ENCODE measurements at places on chromosomes 12 and 14.

GRCh38 chr12:18798535-18799361 lies 60.8 kb downstream of the CAPZA3 start:
- no peak for DNase-seq

- no peak for DNase-seq
These were observed 88.4 kb downstream of the BORCS5 start for GRCh38 chr12:12445165-12445881.

- no peak for DNase-seq
These were observed 69.7 kb downstream of the CIT start for GRCh38 chr12:119807380-119807779.

GRCh38 chr12:31300341-31300740 lies 25.6 kb downstream of the SINHCAF start:
- no peak for DNase-seq

GRCh38 chr12:24719293-24719721 lies 229.6 kb downstream of the BCAT1 start:
- DNase-seq, result no peak

GRCh38 chr14:71688576-71688975 lies 243.7 kb upstream of the RGS6 start:
- no peak for DNase-seq

GRCh38 chr14:66017927-66018326 lies 468.2 kb upstream of the CCDC196 start:
- no peak for DNase-seq

DNA sequence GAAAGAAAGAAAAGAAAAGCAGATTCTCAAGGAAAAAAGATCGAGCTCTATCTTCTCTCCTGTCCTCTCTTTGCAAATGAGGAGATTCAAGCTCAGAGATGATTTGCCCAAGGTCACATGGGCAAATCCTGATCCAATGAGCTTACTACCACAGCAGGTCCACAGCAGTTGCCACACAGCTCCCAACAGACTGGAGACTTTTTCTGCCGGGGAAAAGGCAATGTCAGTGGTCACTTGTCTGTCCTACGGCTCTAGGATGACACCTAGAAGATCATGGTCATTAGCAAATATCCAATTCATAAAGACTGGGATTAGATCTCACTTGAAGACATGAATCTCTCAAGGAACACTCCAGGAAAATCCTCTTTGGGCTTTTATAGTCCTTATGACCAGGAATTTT lies 58.8 kb downstream of the TTC7B start:
- DNase-seq, result no peak

- DNase-seq, result no peak
These were observed 411.2 kb downstream of the AEBP2 start for GRCh38 chr12:19850346-19851065.

DNA sequence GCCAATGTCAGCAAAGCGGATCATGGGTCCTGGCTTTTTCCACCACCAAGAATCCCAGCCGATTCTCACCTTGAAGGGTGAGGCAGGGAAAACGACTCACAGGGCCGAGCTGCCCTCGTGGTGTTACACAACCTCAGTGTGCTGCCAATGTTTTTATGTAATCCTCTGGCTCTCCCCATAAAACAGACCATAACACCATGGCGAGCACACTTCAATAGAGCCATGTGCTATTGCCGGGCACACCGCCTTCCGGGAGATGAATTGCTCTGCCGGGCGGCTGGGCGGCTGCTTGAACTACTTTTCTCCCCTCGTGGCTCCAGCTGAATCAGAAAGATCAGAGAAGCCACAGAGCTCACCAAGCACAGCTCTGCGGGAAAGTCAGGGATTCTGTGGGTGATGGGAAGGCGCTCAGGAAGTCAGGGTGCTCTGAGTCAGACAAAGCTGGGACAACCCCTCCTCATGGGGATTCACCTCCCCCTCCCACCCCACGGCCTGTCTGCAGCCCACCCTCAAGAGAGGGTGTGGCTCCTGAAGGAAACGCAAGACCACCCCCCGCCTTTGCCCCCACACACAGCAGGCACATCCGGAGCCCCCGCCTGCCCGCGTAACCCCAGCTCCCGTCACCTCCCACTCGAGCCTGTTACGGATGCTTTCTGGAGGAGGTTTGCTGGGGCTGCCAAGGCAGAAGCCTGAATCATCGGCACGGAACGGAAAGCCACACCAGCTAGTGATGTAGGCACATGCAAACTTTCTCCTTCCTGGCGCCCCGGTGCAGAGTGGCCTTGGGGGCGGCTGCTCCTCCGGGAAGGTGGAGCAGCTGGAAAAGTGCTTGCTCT lies 1.8 kb downstream of the GALNT9 start:
- DNase-seq, result no peak

- no peak for DNase-seq
These were observed 55.2 kb upstream of the CDKL1 start for GRCh38 chr14:50451854-50452253.

- DNase-seq, result no peak
These were observed 63.8 kb downstream of the ABCC9 start for GRCh38 chr12:21877293-21877982.

DNA sequence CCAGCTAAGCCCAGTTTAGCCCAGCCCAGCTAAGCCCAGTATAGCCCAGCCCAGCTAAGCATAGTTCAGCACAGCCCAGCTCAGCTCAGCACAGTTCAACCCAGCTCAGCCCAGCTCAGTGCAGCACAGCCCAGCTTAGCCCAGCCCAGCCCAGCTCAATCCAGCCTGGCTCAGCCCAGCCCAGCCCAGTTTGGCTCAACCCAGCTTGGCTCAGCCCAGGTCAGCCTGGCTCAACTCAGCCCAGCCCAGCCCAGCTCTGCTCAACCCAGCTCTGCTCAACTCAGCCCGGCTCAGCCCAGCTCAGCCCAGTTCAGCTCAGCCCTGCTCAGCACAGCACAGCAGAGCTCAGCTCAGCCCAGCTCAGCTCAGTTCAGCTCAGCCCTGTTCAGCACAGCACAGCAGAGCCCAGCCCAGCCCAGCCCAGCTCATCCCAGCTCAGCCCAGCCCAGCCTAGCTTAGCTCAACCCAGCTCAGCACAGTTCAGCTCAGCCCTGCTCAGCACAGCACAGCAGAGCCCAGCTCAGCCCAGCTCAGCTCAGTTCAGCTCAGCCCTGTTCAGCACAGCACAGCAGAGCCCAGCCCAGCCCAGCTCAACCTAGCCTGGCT lies 330.9 kb downstream of the TMEM121 start:
- no peak for DNase-seq

GRCh38 chr12:41287500-41288141 lies 99.5 kb downstream of the PDZRN4 start:
- DNase-seq, result no peak

DNA sequence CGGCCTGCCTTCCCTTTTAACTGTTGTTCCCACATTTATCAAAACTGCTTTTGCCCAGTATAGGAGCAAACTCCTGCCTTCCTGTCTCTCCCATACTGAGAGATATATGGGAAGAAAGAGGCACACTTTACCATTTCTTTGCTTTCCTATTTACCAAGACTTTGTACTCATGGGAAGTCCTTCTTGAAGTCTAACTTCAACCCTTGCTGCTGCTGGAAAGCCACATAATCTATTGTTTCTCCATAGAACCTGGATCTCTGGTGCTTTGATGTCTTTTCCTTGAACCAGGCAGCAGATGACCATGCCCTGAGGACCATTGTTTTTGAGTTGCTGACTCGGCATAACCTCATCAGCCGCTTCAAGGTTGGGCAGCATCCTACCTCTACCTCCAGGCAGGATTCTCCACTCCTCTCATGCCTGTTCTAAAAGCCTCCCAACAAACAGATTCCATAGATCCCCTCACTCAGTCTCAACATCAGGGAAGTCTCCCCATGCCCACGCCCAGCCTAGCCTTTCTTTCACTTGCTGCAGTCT lies 18.4 kb downstream of the PPP1R1A start:
- no peak for DNase-seq

GRCh38 chr14:97564334-97564733 lies 767.2 kb downstream of the VRK1 start:
- DNase-seq, result no peak

- DNase-seq, result peak; percentile 53
These were observed 575 bp downstream of the NAA30 start for GRCh38 chr14:57390806-57391516.

DNA sequence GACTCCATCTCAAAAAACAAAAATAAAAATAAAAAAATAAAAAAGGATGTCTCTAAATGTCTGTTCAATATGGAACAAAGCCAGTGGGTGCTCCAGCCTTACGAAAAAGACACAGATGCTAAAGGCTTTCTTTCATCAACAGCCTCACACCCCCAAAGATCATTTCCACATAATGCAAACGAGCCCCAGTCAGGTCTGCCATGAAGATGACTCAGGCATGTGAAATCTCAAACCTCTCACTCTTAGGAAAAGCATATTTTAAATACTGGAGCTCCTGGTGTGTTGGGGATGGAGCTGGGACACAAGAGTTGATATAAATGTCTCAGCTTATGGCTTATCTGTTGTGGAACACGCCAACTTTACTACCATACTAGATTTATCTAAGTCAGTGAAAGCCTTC lies 49.9 kb upstream of the PLXNC1 start:
- DNase-seq, result no peak

GRCh38 chr14:95213774-95214173 lies 56.4 kb upstream of the DICER1 start:
- no peak for DNase-seq

- DNase-seq, result no peak
These were observed 219.4 kb downstream of the CNTN1 start for GRCh38 chr12:40911676-40912075.

- no peak for DNase-seq
These were observed 29.7 kb downstream of the LGR5 start for GRCh38 chr12:71469258-71469750.

GRCh38 chr12:119700078-119700477 lies 32.1 kb downstream of the PRKAB1 start:
- no peak for DNase-seq

- DNase-seq, result no peak
These were observed 383.5 kb downstream of the ZFP36L1 start for GRCh38 chr14:68409387-68409786.

DNA sequence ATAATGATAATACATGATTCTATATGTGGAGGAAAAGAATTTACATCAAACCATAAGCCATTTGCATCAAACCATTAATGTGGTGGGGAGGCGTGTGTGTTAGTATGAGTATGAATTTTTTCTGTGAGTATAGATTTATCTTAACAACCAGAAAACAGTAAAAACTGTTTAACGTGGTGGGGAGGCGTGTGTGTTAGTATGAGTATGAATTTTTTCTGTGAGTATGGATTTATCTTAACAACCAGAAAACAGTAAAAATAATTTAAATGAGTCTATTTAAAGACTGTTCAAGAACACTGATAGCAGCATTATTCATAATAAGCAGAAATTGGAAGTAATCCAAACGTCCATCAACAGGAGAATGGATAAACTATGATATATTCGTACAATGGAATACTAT lies 9.1 kb upstream of the MSI1 start:
- DNase-seq, result no peak

GRCh38 chr12:95648990-95649791 lies 97.9 kb upstream of the USP44 start:
- no peak for DNase-seq

DNA sequence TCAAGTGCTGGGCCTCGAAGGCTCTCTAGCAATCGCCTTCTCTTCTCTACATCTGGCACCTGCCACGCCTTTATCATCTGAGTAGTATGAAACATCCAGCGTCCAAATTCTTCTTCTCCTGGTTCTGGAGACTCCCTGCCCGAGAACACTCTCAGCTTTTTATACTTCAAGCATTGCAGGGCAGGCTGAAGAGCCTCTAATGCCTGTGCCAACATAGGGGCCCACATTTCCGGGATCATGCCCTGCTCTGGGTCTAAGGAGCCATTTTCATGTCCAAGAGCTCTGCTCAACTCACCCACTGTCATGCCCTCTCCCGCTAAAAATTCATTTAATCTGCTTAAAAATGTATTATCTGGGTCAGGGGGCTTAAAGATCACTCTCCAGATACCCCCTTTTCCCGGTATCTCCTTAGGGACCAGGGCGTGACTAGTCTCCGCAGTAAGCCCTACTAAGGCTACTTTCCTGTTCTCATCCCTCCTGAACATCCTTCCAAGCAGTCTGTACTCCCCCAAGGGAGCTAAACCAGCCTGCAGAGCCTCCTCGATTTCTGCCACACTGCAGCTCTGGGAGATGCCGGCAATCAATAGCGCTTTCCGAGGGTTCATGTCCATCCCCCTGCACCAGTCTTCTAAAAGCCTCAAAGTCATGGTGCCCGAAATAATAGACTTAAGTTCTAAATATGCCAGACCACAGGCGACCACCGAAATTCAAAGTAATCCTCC lies 940 bp downstream of the MOAP1 start:
- DNase-seq, result no peak

DNA sequence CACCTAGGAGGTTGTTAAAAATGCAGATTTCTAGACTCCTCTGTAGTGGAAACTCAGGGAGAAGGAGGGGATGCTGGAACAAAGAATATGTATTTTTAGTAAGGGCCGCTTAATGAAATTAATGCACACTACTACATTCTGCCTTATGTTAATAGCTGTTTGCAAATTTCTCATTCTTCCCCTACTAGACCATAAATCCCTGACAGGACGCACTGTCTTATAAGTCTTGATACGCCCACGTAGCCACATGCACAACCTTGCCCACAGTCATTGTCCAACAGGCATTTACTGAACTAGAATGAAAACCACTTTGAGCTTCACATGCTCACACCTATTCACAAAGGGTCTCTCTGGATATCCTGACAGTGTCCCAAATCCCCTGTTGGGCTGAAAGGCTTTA lies 10.5 kb downstream of the KRT2 start:
- no peak for DNase-seq

DNA sequence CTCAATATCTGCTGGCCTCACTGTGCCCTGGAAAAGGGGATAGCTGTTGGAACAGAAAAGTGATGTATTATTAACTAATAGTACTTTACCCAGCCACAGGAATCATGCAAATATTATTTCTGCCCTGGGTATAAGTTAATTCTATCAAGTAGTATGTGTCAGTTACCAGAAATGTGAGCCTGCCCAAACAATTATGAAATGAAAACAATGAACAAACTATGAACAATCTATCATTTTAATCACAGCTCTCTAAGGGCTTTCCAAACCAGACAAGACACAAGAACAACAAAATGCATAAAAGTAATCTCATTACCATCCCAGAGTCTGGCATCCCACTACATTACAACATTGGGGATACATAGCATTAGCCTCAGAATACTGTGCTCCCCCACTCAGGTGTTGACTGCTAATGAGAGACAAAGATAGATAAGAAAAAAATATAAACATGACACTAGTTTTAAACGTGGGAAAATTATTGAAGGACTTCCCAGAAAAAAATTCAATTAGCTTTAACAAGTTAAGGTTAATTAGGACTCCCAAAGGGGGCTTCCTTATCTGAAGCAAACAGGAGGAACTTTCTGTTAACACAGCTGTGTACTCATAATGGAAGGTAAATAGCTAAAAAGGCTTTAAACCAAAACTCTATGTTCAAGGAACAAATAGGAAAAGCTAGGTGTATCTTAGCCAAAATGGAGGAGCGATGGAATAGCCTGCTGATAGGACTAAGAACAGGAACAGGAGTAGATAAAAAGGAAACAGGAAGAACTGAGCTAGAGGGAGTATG lies 3.3 kb downstream of the DCAF5 start:
- DNase-seq, result no peak
